ENCODE measurements at places on chromosomes 7 and 10.

- no peak for DNase-seq
Observed at GRCh38 chr7:142873281-142873784, 12.2 kb downstream of the TRPV6 start.

- peak; percentile 30 for DNase-seq
Observed at GRCh38 chr10:59362959-59363381, 621 bp upstream of the FAM13C start.

DNA sequence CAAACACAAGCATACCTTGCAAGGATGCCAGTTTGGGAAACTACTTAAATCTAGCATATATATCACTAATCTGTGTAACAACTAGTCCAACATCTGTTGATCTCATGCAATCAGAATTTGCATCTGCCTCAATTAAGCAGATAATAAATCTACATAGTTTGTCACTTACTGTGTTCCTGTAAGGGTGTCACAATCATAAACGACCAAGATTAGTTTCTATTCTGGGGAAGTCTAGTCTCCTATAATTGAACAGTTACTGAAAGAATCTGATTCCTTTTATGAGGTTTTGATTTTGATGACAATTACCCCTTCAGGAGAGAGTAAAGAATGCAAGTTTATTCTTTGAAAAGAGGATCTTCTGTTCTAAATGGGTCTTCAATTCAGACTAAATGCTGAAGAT is 85.5 kb upstream of the LRRN3 start:
- DNase-seq = no peak

- no peak for DNase-seq
Observed at GRCh38 chr7:576524-577277, 57.1 kb upstream of the PDGFA start.

DNA sequence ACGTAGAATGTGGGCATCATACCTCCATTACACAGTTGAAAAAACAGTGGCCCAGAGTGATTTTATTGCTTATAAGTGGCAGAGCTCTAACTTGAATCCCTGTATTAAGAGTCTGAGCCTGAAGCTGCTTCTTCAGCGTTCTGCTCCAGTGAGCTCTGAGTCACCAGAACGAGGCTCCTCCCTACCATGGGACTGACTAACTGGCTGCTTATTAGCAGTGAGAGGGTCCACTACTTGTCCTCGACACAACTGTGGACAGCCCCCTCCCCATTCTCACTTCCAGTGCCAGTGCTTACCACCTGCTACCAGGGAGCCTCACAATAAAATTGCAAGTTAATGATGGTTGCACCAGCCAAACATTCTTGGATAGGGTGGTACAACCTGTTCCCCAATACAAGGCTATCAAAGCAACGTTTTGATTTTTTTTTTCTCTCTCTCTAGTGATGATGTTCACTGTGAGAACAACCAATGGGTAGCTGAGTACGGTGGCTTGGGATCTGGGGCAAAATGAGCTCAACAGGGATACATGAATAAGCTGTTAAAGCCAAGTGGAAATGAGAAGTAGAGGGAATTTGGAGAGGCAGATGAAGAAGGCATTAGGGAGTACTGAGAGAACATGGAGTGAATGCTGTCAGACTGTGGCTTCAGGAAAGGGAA is 2.7 kb upstream of the NRG3 start:
- DNase-seq = no peak

DNA sequence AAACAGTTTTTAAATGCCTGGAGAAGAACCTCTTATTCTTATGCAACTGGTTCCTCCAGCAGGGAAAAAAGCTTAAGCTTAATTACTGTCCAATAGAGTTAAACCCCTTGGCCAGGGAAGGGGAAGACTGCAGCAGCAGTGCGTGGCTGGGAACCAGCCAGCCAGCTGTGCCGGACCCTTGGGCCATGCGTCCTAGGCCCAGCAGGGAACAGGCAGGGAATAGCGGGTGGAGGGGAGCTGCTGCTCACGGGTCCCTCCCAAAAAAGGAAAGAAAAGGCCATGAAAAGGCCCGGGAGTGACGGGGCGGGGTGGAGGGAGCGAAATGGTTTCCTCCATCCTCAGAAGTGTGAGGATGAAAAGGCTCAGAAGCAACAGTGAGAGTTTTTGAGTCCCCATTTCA is 35.2 kb upstream of the HECW1 start:
- DNase-seq = no peak

DNA sequence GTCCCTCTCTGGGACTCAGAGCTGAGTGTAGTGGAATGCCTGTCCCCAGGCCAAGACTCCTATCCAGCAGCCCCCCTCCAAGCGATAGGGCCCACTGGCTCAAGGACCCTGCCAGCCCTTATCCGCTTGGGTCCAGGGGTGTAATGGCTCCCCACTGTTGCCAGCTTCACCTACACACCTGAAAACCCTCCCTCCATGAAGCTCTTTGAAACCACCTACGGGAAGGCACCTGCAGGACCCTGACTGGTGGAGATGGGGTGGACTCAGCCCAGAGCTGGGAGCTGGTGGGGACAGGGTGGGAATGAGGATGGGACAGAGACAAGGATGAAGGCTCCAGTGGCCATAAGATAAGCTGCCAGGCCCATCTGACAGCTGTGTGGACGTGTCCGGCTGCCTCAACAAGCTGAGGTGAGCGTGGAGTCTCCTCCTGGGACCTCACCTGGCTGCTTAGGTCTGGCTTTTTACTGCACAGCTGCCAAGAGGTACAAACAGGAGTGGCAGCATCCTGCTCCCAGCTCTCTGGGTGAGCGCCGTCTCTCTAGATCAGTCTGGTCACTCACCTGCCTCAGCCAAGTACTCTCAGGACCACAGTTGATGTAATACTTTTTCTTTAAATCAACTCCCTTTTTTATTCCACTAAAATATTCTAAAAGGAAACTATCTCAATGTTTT is 41.9 kb downstream of the DRGX start:
- DNase-seq = no peak

- DNase-seq = no peak
Observed at GRCh38 chr10:76774987-76775603, 862.5 kb downstream of the KCNMA1 start.

- DNase-seq = no peak
Observed at GRCh38 chr10:131675104-131675503, 225.7 kb upstream of the PPP2R2D start.

GRCh38 chr10:110034596-110034995 is 26.8 kb downstream of the ADD3 start:
- no peak for DNase-seq

- DNase-seq = no peak
Observed at GRCh38 chr10:29920408-29921070, 138.8 kb downstream of the JCAD start.

All from NCI-H1092 (cell line).